Spinal cord (tissue), 10 donors: ENCODE measurements at places on chromosomes 1 and 21. TPM values are rescaled to one million over a fixed set of nuclear protein-coding genes. Genes with fewer than 3 reads are reported as not detected.

GRCh38 chr1:44076066-44076465, 42.6 kb upstream of the KLF17 start:
- DNase-seq = no peak

- no peak for DNase-seq
Observed at GRCh38 chr1:162884831-162885230, 23.9 kb upstream of the CCDC190 start.

DNA sequence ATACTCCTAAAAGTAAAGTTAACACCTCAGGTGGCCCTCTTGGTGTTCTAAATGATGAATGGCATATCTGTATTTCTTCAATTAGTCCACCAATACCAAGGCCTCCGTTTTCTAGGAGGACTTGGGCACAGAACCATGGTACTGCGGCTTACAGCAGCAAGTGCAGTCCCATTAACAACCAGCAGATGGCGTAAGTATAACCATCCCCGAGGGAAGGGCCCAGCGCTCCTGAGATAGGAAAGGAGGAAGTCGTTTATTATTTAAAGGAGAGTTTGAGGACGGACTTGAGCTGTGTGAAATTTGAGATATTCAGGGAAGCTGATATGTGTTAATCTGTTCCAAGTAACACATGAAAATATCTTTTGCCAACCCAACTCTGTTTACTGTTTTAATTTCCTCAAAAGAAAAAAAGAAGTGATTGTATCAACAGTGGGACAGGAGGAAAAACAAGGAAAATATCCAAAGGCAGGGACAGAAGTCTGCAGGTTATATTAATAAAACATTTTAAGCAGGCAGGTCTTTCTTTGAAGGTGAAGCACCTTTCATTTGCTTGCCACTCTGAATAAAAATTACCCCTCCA, 37.7 kb upstream of the KCNJ15 start:
- DNase-seq = no peak

- DNase-seq = no peak
Observed at GRCh38 chr1:224799083-224799482, 130.4 kb upstream of the DNAH14 start.

DNA sequence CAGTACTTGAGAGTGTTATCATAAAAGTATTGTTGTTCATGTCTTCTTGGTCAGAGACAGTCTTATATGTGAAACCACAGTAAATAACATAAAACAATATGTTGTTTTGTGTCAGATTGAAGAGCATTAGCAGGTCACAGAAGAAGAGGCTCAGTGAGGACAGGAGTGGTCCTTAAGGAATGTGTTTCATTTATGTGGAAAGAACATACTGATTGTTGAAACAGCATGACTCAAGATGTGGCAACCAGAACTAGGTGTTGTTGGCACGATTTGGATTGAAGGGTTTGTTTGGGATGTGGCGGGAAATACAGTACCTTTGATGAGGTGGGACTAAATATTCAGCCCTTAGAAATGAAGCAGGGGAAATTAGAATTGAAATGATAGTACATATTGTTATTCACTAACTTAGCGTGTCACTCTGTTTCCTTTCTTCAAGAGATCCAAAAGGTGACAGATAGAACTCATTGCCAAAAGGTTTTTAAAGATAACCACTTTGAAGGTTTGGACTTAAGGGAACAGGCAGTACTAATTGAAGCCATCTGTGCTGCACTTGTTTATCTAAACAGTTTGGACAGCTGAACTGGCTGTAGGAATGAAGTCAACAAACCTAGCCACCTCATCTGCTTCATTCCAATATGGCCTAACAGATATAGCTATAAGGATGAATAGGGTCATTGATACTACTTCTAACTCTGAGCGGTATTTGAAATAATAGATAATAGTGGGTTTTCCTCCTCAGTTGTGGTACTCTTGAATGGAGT, 14.4 kb downstream of the RALGPS2 start:
- no peak for DNase-seq

GRCh38 chr1:48571303-48571987, 99.4 kb upstream of the SPATA6 start:
- no peak for DNase-seq

DNA sequence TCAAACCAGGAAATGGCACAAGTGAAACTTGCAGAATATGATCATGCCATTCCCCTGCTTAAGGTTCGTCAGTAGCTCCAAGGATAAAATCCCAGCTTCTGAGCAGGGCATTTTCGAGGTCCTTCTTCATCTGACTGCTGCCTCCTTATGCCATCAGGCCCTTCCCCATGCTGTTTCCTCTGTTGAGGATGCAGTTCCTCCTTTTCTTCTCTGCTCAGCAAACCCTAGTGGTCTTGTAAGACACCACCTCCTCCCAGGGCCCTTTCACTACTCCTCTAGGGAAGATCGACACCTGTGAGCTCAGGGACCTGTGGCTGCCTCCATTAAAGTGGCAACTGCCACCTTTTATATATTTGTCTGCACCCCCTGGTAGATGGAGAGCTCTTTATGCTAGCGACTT, 62.1 kb upstream of the JUN start:
- no peak for DNase-seq

GRCh38 chr1:36847761-36848160, 186.6 kb downstream of the GRIK3 start:
- DNase-seq = no peak

GRCh38 chr1:156495401-156496140, 5.0 kb downstream of the MEF2D start:
- DNase-seq = no peak

- DNase-seq = no peak
Observed at GRCh38 chr1:31241321-31241720, 1.6 kb upstream of the NKAIN1 start.

- no peak for DNase-seq
Observed at GRCh38 chr21:33434770-33435360, 31.7 kb downstream of the IFNGR2 start.

- no peak for DNase-seq
Observed at GRCh38 chr1:213623862-213624261, 363.9 kb upstream of the PROX1 start.

DNA sequence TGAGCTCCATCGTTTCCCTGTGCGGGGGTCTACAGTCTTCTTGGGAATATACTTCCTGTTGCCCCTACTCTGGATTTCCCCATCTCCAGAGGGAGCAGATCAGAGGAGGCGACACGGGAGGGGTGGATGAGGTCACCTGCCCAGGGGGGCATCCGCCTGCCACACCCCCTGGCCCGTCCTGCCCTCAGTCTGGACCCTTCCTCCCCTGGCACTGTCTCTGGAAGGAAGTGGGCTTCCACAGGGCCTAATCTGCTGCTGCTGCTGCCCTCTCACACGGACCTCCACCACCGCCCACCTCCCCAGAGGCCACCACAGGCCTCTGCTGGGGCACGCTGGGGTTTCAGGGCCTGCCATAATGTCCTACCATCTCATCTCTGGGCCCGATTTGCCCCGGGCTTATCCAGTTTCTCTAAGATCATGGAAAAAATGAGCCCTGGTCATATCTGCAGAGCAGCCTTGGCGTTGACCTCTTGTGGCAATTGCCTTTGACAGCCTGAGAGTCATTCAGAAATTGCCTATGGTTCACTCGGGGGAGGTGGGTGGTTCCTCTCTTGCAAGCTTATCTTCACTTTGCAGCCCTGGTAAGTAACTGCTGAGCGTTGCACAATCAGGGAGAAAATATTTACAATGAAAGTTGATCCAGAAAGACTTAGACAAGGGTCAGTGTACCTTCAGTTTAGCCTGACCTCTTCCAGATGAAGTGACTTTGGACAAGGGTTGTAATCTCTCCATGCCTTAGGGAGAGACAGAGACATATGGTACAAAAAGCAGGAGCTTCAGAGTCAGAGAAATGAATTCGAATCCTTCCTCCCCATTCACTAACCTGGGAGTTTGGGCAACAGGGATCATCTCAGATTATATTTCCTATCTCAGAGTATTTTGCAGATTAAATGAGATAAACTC, 252.4 kb downstream of the TOMM20 start:
- no peak for DNase-seq

KCNJ9 gene
- 11.2 TPM for polyA plus RNA-seq

FMN2 gene
- polyA plus RNA-seq = 37.7 TPM

HMGN1 gene
- polyA plus RNA-seq = 387 TPM

FNBP1L gene
- 138 TPM for polyA plus RNA-seq

C1orf115 gene
- polyA plus RNA-seq = 22.5 TPM

APOBEC4 gene
- not detected for polyA plus RNA-seq

PRXL2B gene
- 82.8 TPM for polyA plus RNA-seq

TFF3 gene
- 2.1 TPM for polyA plus RNA-seq

SLC9C2 gene
- 1.9 TPM for polyA plus RNA-seq

HSF2BP gene
- polyA plus RNA-seq = 1.3 TPM
